Stimulated activated CD4-positive, alpha-beta T cell treated with anti-CD3 and anti-CD28 coated beads, Interleukin-12 subunit alpha, Interleukin-12 subunit beta, amount 100 ng/mL, for 24 hours (primary cell): ENCODE measurements at places on chromosomes 13 and 19.

DNA sequence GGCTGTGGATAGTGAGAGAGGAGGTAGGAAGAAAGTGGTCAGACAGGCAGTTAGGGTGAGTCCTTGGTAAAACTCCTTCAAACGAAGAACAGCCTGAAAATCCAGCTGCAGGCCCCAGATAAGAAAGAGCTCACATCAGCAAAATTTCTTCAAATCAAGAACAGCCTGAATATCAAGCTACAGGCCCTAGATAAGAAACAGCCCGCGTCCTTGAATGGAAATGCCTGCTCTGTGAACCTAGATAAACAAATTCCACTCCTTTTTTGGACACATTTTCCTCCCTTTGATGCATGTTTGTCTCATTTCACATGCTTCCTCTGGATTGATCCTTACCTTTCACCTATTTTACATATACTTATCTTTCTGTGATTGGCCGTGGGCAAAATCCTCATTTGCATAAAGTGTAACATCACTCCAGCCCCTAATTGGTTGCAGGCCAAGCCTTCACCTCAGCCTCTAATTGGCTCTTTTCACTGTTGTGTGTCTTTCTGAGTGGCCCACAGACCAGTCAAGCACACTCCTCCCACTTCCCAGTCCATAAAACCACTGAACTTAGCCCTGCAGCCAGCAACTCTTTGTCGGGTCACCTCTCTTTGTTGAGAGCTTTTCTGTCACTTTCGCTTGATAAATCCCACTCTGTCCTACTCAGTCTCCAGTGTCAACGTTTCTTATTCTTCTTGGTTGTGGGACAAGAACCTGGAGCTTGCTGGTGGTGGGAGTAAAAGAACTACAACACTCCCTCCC lies 6.0 kb upstream of the SULT2A1 start:
- DNase-seq: no peak

GRCh38 chr19:39828654-39829032 lies 5.3 kb downstream of the DYRK1B start:
- no peak for DNase-seq

GRCh38 chr13:20566468-20566897 lies 474 bp upstream of the IFT88 start:
- no peak for DNase-seq

- no peak for DNase-seq
These were observed 46.1 kb downstream of the CHST8 start for GRCh38 chr19:33667881-33668280.
